Stimulated activated CD4-positive, alpha-beta T cell treated with anti-CD3 and anti-CD28 coated beads, Interleukin-1b, Interleukin-23, amount 100 ng/mL, for 1 hour (primary cell): ENCODE measurements at places on chromosomes 4 and X.

- DNase-seq = no peak
Observed at GRCh38 chr4:106676173-106676921, 307.8 kb upstream of the GIMD1 start.

DNA sequence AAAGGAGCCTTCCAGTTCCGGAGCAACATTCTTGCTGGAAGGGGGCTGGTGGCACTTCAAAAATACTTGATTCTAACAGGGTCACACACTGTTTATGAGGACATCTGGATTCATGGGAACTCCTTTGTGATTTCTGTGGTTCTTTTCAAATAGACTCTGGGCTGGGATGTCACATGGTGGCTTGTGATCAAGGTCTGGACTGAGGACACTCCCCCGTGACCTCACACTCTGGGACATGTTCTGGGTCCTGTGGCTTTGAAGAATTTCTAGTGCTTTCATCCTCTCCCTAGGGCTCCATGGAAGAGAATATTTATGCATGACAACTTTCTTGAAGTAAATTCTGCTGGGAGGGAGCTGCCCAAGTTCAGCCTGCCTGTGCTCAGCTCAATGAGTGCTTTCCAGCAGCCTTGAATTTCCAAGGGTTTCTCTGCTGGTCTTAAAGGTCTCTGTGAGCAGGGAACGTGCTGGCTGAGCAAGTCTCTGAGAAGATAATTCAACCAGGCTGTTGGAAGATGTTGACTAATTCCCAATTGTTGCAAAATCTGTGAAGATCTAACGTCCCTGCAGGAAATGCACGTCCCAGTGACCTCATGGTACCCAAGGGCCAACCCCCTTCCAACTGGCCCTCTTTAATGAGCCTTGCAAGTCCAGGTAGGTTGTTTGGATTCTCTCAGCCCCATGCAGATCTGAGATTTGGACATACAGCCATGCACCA lies 36.3 kb downstream of the GPR143 start:
- DNase-seq = no peak

DNA sequence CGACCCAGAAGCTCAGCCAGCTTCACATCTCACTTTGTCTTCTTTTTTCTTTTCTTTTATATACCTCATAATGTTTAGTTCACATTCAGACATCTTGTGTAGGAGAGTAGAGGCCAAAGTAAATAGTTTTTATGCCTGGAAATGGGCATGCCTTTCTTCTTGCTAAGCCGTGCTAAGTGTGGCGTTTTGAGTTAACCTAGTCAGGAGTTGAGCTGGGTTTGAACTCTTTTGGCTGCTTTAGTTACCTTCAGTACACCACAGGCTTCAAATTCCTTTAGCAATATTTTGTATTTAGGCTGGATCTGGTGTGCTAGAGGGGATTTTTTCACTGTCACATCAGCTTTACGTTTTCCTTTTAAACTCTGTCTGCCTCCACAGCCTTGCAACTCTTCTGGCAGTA lies 300.8 kb downstream of the ZNF674 start:
- no peak for DNase-seq

- no peak for DNase-seq
Observed at GRCh38 chrX:13386092-13386491, 66.2 kb upstream of the ATXN3L start.

DNA sequence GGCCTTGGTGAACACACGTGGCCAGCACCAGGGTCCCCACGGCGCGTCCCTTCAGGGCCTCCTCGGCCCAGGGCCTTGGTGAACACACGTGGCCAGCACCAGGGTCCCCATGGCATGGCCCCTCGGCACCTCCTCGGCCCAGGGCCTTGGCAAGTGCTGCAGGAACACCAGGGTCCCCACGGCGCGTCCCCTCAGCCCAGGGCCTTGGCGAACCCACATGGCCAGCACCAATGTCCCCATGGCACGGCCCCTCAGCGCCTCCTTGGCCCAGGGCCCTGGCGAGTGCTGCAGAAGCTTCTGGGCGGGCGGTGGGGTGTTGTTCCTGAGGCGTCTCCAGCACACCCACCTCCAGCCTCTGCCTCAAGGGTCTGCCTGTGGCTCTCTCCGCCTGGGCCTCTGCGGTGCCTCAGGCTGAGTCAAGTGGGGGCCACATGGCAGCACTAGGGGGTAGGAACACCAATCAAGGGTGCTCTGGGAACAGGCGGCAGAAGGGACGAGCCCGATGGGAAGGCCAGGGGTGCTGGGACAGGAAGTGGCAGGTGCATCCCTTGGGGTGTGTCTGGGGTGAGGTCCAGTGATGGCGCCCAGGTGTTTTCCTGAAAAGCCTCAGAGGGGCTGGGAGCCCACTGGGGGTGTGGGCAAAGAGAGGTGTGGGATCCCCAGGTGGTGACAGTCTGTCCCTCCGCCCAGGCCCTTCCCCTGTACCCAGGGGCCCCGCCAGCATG lies 41.8 kb upstream of the CPLX1 start:
- no peak for DNase-seq

DNA sequence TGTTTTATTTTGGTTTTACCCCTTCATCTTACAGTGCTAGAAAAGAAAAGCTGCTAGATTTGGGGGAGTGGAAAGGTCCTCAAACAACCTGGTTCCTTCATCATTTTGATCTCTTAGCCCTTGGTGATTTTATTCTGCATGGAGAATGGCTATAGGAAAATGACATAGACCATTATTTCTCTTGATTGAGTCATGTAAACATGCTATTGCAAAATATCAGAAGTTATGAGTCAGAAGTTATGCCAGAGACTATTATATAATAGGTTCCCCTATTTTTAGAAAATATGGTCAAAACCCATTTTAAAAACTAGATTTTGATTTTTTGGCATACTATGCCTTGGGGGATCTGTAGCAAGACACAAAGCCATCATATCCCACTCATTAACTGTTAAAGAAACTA lies 83.7 kb upstream of the FAM9C start:
- no peak for DNase-seq

GRCh38 chrX:24014388-24015018 lies 12.5 kb downstream of the KLHL15 start:
- DNase-seq = no peak

DNA sequence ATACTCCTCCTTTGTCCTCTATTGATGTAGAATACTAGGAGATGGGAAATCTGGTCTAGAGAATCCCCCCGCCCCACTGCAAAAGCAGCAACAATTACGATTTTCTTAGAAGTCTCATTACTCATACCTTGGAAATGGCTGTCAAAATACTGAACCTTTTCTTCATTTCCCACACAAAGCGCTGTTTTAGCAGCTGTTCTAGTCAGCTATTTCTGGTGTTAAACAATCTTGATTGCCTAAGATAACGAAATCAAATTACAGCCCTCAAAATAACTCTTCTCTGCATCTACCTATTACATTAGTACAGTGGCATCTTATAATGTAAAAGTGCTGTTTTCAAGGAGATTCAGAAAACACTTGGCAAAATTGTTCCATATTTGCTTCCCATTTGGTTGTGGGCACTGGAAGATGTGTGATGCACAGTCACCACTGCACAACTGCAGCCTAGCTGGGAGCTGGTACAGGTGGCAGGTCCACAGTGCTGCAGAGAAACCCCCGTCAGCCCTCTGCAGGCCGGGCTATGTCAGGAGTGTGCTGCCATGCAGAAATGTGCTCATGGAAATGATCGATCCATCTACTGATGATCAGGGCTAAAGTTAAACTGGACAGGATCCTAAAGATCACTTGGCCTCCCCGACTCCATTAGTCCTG lies 50.4 kb downstream of the TBC1D9 start:
- DNase-seq = no peak

DNA sequence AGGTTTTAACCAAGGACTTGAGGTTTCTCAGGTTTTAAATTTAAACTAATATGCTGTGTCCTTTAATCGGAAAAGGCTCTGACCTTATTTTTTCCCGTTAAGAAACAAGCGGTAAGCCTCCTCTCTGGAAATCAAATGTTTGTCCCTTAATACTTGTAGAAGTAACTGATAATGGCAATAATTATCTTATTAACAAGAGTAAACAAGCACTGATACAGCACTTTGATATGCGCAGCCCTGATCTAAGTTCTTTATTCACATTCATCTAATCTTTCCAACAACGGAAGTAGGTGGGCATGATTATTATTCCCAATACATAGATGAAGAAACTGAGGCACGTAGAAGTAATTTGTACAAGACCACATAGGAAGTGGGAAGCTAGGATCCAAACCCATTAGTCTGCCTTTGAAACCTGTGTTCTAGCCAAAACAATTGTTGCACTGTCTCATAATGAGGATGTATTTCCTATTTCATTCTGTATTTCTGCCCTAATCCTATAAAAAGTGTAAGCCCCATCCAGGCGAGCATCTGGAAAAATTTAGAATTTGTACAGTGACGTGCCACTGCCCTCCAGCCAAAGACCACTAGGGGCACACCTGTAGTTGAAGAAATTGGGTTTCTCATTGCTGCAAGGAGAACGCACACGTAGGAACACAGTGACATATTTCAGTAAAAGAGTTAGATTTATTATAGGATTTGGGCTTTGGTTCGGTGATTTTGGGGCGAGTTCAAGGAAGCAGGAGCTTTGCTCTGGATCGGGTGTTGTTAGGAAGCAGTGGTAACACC lies 606 bp downstream of the CXorf58 start:
- no peak for DNase-seq

DNA sequence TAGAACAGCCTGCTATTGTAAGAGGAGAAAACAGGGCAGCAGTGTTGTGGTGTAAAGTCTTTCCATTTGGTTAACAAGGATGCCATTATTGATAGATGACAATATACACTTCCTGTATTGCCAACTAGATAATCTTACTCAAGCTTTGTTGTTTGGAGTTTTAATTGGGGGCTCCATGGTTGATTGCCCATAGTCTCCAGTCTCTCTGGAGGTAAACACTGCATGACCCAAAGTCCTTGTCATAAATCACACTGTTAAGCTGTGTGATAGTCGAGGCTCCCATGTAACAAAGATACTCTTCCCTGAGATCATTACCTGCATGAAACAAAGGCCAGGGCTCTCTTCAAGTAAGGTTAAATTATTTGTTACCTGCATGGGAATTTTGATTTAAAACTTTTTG lies 394.6 kb downstream of the C4orf33 start:
- no peak for DNase-seq
